Cortex of kidney (tissue), 1 donor: ENCODE measurements at places on chromosomes 6 and 20.

DNA sequence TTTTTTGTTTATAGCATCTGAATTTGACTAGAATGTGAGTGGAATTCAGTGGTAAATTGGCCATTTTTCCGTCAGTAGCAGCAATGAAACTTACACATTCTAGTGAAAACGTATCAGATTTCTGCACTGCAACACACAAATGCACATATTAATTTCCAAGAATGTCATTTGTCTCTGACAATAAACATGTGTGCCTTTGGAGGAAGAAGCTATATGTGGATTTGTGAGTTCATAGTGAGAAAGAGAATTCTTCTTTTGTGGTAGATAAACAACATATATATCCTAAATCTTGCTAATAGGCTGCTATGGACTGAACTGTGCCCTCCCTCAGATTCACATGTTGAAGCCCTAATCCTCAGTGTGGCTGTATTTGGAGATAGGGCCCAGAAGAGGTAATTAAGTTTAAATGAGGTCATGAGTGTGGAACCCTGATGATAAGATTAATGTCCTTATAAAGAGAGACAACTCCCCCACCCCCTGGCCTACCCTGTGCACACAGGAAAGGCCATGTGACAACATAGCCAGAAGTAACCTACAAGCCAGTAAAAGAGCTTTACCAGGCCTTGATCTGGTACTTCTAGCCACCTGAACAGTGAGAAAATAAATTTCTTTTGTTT lies 200.2 kb upstream of the EYA4 start:
- no peak for DNase-seq

DNA sequence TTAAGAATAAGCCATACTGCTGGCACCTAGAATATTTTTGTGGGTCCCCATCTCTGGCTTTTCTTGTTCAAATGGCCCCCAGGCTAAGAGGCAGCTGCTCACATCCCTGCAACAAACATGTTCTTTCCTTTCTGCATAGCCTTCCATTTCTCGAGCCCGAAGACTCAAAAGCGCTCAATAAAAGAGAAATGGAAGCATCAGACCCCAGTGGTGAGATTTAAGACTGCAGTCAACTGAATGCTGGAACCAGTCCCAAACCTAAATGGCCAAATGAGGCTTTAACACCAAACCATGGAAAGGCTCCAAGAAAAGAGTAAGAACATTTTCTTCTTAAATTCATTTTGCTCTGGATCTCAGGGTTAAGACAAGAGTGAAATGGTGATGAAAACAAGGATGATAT lies 122.1 kb upstream of the TRAF3IP2 start:
- DNase-seq, result no peak

- no peak for DNase-seq
Measured at GRCh38 chr6:606829-607379, 50.0 kb downstream of the HUS1B start.

- no peak for DNase-seq
Measured at GRCh38 chr20:62736407-62737071, 27.9 kb downstream of the NTSR1 start.

GRCh38 chr6:118668761-118669385 lies 17.5 kb upstream of the CEP85L start:
- DNase-seq, result no peak

- no peak for DNase-seq
Measured at GRCh38 chr6:20658516-20658915, 124.3 kb downstream of the CDKAL1 start.

GRCh38 chr6:134495890-134496248 lies 178.0 kb upstream of the SGK1 start:
- DNase-seq, result no peak

DNA sequence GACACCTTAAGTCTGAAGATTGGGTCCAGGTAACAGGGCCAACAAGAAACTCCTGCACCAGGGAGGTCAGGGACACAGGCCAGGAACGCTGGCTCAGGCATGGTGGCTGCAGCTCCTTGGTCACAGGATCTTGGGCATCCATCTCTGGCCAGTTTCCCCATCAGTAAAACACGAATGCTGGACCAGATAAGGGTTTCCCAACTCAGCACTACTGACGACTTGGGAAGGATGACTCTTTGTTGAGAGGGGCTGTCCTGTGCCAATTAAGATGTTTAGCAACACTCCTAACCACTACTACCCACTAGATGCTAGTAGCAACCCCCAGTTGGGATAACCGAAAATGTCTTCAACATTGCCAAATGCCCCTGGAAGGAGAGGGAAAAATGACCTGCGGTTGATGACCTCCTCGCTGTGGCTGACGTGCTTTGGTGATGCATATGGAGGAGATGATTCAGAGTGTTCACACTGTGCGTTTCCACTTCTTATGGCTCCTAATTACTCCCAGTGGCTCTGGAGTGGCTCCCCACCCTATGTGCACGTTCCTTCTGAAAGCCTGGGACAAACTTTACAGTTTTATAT lies 261.9 kb downstream of the CDH26 start:
- no peak for DNase-seq

DNA sequence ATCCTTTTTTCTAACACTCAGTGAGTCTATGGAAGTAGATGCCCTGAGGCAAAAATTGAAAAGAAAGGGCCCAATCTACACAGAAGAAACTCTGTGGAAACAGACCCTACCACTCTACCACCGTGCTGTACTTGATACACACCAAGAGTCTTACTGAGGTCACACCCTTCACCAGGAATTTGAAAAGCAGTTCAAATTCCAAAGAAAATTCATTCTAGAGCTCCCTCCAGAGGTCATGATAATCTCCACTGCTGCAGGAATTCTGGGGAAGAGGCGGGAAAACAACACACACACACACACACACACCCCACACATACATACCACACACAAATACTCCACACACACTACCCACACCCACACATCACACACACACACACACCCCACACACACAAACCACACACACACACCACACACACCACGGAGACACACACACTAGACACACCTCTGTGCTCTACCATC lies 336.8 kb downstream of the HDGFL1 start:
- DNase-seq, result no peak

DNA sequence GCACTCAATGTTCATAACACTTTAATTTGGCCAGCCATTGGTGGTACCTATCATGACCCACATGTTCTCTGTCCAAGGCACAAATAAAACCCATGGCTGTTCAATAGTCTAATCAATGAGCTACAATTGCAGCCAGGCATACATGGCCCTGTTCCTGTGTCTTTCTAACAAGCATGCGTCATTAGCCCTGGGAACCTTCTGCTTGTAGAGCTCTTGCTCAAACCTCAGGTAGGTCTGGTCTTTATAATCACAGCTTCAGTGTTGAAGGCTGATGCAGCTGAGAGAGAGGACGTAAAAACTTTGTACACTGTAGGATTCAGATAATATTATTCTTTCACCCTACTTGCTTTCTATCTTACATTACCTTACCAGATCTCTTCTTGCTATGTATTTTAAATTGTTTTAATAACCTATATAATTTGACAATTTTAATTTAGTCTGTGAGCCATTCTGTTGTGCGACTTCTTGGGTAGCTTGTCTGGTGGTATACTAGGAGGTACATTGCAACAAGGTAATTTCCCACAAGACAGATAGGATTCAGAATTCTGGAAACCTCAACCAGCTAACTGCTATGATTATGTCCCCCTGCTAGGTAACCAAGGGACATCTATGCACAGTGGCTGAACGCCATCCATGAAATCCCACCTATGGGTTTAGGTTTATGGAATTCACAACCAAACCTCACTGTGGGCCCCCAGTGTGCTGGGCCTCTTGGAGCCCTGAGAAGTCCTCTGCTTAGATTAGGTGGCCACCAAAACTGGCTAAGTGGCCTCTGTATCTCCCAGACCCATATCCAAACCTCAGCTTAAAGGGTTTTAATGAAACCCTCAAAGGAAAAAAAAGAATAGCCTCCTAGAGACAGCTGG lies 55.4 kb upstream of the RIPOR2 start:
- no peak for DNase-seq

- no peak for DNase-seq
Measured at GRCh38 chr6:150276937-150277742, 91.7 kb upstream of the IYD start.

GRCh38 chr6:126180585-126180984 lies 159.3 kb upstream of the CENPW start:
- DNase-seq, result no peak
